H9 (cell line): ENCODE measurements at places on chromosomes 1 and 21. TPM values are rescaled to one million over a fixed set of nuclear protein-coding genes. Genes with fewer than 3 reads are reported as not detected.
A peak's percentile ranks its signal among the peaks of the same experiment; 100 is the strongest.

GRCh38 chr21:32732544-32732943, 4.7 kb upstream of the SYNJ1 start:
- H3K4me1 ChIP-seq = no peaks in the 10 kb centered on the region
- no peaks in the 10 kb centered on the region for H3K27me3 ChIP-seq
- peaks cover 10% of the 10 kb centered on the region for H3K36me3 ChIP-seq
- no peak for DNase-seq
- H3K27ac ChIP-seq = no peak overlapping the region

Gene CD1C
- not detected in 2 replicates for total RNA-seq

Gene TMEM61
- 0.61 and 1.0 TPM in 2 replicates for total RNA-seq

- H3K4me3 ChIP-seq = peak overlapping the region; percentile 77
- no peaks in the 10 kb centered on the region for H3K27me3 ChIP-seq
- DNase-seq = peak; percentile 51
- peaks cover 8% of the 10 kb centered on the region; the same call in 1 of the 2 replicates for H3K4me1 ChIP-seq
These were observed 968 bp downstream of the CSMD2 start for GRCh38 chr1:34163792-34164731.

Gene ATP6V1G3
- total RNA-seq = not detected in 2 replicates

GRCh38 chr21:41923631-41924367, 30.0 kb downstream of the C2CD2 start:
- H3K36me3 ChIP-seq = no peaks in the 10 kb centered on the region
- H3K27me3 ChIP-seq = no peaks in the 10 kb centered on the region
- H3K27ac ChIP-seq = no peak overlapping the region
- H3K4me1 ChIP-seq = peaks cover 4% of the 10 kb centered on the region

DNA sequence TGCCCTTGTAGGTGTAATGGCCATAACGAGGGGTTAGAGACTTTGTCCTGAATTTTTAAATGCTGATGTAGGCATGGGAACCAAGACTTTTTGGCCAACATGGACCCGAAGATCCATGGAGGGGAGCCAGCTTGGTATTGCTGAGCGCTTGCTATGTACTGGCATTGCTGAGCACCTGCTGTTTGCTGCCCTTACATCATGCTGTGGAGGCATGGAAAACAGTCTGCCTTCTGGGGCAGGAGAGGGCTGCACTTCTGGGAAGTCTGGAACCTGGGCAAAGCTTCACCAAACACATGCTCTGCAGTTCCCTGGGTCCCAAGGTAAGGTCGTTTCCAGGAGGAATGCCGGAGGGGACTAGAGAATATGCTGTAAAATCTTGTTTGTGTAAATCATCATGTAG, 86.3 kb upstream of the CNIH3 start:
- no peaks in the 10 kb centered on the region for H3K27me3 ChIP-seq
- no peaks in the 10 kb centered on the region for H3K36me3 ChIP-seq
- no peak for DNase-seq
- H3K27ac ChIP-seq = no peak overlapping the region

DNA sequence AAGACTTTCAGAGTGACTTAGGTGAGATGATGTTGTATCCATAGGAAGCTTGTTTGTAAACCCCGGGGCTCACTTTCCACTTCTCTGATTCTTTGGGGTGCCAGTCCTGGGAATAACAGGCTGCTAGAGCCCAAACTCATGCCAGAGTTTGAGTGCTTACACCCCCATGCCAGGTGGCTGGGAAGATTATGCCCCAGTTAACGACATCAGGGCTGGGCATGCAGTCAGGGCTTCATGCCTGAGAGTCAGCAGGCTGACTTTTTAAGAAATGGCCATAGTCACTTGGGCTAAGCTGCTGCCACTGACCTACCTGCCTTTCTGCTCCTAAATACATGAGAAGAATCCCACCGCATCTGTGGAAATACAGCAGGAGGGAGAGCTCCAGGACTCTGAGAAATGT, 425.6 kb upstream of the VAMP3 start:
- DNase-seq = no peak
- no peaks in the 10 kb centered on the region for H3K36me3 ChIP-seq
- H3K27me3 ChIP-seq = no peaks in the 10 kb centered on the region
- H3K4me1 ChIP-seq = no peaks in the 10 kb centered on the region
- H3K27ac ChIP-seq = no peak overlapping the region

Gene NBPF26
- total RNA-seq = 8.8 and 9.9 TPM in 2 replicates

DNA sequence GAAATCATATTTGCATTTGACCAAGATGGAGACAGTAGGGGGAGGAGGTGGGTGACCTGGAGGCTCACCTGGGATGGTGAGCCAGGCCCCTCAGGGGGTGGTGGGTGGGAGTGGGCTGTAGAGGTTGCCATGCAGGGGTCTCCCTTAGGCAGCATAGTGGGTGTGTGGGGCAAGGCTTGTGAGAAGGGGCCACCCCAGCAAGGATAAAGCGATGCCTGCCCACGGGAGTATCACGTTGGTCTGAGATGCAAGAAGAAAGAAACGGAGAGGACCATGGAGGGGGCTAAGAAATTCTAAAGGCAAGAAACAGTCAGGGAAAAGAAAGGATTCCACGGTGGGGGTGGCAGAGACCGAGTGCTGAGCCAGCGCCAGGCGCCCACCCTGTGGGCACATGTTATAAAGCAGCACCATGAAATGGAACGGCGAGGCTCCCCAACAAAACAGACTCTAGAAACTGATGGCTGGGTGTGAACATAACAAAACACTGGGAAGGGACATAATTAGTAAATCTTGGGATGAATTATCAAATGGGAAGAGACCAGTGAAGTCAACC, 11.7 kb upstream of the C2CD2 start:
- no peak for DNase-seq
- no peak overlapping the region for H3K27ac ChIP-seq
- H3K27me3 ChIP-seq = no peaks in the 10 kb centered on the region

GRCh38 chr1:154547105-154547732, 11.2 kb downstream of the UBE2Q1 start:
- no peaks in the 10 kb centered on the region for H3K27me3 ChIP-seq
- no peak for DNase-seq
- H3K4me1 ChIP-seq = no peaks in the 10 kb centered on the region
- peaks cover 28% of the 10 kb centered on the region for H3K36me3 ChIP-seq

GRCh38 chr1:208724079-208724478, 479.9 kb upstream of the PLXNA2 start:
- H3K27ac ChIP-seq = no peak overlapping the region
- H3K4me3 ChIP-seq = no peak overlapping the region
- no peaks in the 10 kb centered on the region for H3K4me1 ChIP-seq
- H3K27me3 ChIP-seq = no peaks in the 10 kb centered on the region
- no peak for DNase-seq

DNA sequence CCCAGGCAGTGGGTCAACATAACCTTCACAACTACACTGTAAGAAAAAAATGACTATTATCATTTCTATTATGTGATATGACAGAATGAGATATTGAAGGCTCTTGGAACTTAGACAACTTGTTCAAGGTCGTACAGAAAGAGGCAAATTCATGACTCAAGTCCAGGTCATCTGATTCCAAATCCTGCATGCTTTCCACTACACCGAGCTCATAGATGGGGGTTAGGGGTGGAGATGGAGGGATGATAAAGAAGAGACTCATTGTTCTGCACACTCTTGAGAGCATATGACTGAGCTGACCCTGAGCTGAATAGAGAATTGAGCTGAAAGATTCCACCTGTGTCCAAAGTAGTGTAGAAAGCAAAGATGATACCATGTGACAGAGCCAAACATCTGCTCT, 2.8 kb downstream of the FCRL6 start:
- H3K36me3 ChIP-seq = no peaks in the 10 kb centered on the region; the same call in 2 of the 3 replicates
- no peaks in the 10 kb centered on the region for H3K4me1 ChIP-seq
- H3K4me3 ChIP-seq = no peak overlapping the region
- DNase-seq = no peak
- H3K27me3 ChIP-seq = no peaks in the 10 kb centered on the region
- H3K27ac ChIP-seq = no peak overlapping the region

Gene DMRTA2
- total RNA-seq = 0.07 and 0.11 TPM in 2 replicates

DNA sequence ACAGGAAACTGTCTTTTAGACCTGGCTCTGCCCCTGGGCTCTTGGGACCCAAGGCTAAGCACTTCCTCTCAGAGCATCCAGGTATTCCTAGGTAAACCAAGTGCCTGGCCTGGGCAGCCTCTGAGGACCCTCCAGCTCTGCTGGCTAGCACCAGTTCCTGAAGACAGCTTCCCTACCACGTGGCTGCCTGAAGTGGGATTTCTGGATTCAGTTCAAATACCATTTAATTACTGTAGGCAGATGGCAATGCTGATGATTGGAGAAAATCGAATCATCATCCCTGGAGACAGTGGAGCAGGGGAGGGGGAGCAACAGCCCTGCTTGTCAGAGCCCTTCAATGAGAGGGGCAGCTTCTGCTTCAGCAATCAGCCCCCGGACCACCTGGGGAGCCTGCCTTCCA, 11.9 kb downstream of the KIF21B start:
- H3K36me3 ChIP-seq = no peaks in the 10 kb centered on the region; the same call in 2 of the 3 replicates
- H3K27me3 ChIP-seq = no peaks in the 10 kb centered on the region
- H3K4me3 ChIP-seq = no peak overlapping the region
- no peak overlapping the region for H3K27ac ChIP-seq
- 0 out of 2 replicates have a peak, but pooled peaks cover 3% of the 10 kb centered on the region for H3K4me1 ChIP-seq
- no peak for DNase-seq

Gene TSPAN1
- not detected in 2 replicates for total RNA-seq

DNA sequence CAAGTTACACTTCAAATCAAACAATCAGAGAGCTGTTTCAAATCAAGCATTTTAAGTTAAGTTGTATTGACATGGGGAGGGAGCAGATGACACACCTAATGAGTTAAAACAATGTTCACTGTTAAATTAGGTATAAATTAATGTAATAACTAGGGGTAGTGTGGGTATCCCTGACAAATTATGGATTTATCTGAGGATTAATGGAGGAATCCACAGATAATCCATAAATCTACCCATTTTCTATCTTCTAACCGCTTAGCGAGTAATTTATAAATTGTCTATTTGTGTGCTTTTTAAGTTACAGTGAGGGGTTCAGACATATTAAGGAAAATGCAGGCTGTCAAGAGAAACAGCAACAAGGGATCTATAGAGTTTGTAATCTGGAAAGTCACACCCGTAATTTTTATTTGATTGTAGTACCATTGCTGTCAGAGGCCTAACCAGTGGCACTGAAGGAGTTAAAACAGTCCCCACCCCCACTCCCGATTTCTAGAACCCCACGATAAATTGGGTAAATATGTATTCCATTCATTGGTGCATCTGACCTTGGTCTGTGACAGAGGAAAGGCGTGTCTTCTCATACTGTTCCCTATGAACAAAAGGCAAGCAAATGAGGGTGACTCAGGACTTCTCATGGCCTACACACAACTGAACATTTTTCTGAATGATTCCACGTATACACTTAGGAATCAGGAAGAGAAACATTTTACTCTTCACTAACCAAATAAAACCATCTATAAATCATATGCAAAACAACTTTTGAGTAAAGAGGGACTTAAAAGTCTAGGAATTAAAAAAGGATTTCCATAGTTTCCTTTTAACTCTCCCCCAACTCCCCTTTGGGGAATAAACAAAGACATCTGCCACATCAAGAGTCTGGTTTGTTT, 7.4 kb downstream of the IRF2BP2 start:
- H3K4me1 ChIP-seq = peaks cover 6% of the 10 kb centered on the region
- H3K4me3 ChIP-seq = no peak overlapping the region
- DNase-seq = no peak
- H3K27ac ChIP-seq = no peak overlapping the region

DNA sequence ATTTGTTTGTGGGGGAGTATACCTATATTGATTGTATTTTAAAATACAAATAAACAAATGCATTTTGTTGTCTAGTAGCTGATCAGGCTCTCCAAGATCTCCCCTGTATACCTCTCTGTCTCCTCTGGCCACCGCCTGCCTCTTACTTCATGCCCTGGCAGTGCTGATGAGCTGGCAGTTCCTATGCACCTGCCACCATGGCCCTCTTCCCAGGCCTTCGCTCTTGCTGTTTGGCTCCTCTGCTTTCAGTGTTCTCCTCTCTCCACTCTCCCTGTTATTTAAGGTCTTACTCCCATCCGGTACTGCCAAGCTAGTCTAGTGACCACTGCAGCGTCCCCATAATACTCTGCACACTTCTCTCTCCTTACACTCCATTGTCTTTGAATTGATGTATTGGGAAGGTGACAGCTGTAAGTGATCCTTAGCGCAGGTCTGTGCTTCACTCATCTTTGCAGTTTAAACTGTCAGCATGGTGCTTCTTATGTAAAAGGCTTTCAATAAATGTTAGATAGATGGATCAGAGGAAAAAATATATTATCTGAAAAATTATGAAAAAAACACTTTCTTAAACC, 88.1 kb upstream of the ATP1A1 start:
- H3K4me1 ChIP-seq = no peaks in the 10 kb centered on the region
- H3K27me3 ChIP-seq = no peaks in the 10 kb centered on the region
- no peaks in the 10 kb centered on the region; the same call in 2 of the 3 replicates for H3K36me3 ChIP-seq
- no peak for DNase-seq
- H3K27ac ChIP-seq = no peak overlapping the region
- H3K4me3 ChIP-seq = no peak overlapping the region

Gene ECM1
- 0.88 and 1.4 TPM in 2 replicates for total RNA-seq

DNA sequence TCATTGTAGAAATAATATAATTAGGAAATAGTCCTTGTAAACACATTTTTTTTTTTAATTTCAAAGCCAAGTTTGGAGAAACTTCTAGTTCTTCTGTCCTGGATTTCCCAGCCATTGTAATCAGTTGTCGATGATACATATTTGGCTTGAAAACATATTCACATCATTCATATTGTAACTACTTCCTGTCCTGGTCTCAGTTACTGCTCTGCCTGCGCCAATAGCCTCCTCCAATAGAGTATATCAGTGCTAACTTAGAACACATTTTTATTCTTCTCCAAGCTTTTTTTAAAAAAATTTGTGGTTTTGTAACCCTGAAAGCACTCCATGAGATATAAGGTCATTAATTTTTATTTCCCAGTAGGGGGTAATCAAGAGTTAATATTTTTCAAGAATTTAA, 46.1 kb upstream of the FMO2 start:
- H3K27me3 ChIP-seq = no peaks in the 10 kb centered on the region
- DNase-seq = no peak
- H3K27ac ChIP-seq = no peak overlapping the region
- H3K4me3 ChIP-seq = no peak overlapping the region
- H3K4me1 ChIP-seq = no peaks in the 10 kb centered on the region; the same call in 1 of the 2 replicates

- no peak overlapping the region for H3K27ac ChIP-seq
- no peaks in the 10 kb centered on the region for H3K27me3 ChIP-seq
- no peaks in the 10 kb centered on the region for H3K36me3 ChIP-seq
- no peak overlapping the region for H3K4me3 ChIP-seq
- H3K4me1 ChIP-seq = peaks cover under 1% of the 10 kb centered on the region; the same call in 1 of the 2 replicates
These were observed 25.7 kb upstream of the BACE2 start for GRCh38 chr21:41142051-41142795.

Gene SOX13
- total RNA-seq = 120 TPM in 2 replicates

- H3K27ac ChIP-seq = no peak overlapping the region
- H3K4me1 ChIP-seq = no peaks in the 10 kb centered on the region
- H3K36me3 ChIP-seq = no peaks in the 10 kb centered on the region
- H3K4me3 ChIP-seq = no peak overlapping the region
- no peaks in the 10 kb centered on the region for H3K27me3 ChIP-seq
These were observed 345.4 kb upstream of the NCAM2 start for GRCh38 chr21:20652846-20653245.

GRCh38 chr1:228469413-228470162, 17.6 kb upstream of the RNF187 start:
- peaks cover 17% of the 10 kb centered on the region; the same call in 1 of the 2 replicates for H3K27me3 ChIP-seq
- H3K27ac ChIP-seq = no peak overlapping the region
- H3K4me1 ChIP-seq = no peaks in the 10 kb centered on the region
- H3K36me3 ChIP-seq = no peaks in the 10 kb centered on the region
- DNase-seq = no peak
